ENCODE measurements at places on chromosomes 7 and 10.

- DNase-seq = no peak
These were observed 208.4 kb downstream of the DIP2C start for GRCh38 chr10:480928-481552.

DNA sequence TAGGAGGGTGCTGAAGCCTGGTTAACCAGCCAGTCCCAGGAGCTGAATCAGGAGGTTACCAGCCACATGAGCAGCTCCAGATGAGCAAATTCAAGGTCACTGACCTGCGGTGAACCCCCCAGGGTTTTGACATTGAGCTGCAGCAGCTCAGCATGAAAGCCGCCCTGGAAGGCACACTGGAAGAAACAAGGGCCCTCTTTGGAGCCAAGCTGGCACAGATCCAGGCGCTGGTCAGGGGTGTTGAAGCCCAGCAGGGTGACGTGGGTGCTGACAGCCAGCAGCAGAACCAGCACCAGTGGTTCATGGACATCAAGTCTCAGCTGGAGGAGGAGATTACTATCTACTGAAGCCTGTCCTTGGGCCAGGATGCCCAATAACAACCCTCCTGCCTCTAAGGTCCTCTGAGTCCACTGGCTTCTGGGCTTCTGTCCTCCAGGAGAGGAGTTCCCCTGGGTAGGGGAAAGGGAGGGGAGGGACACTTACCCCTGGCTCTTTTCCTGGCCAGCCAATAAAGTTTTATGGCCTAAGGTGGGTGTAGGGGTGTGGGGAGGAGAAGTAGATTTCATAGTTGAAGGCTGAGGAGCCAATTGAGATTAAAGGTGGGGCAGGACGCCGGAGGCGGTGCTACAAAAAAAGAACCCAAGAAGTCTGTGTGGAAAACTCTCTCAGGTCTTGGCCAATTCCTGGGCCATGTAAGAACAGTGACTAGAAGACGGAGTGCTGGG lies 29.4 kb upstream of the ATOH7 start:
- no peak for DNase-seq

GRCh38 chr7:35556515-35557471 lies 138.1 kb downstream of the HERPUD2 start:
- DNase-seq = no peak

DNA sequence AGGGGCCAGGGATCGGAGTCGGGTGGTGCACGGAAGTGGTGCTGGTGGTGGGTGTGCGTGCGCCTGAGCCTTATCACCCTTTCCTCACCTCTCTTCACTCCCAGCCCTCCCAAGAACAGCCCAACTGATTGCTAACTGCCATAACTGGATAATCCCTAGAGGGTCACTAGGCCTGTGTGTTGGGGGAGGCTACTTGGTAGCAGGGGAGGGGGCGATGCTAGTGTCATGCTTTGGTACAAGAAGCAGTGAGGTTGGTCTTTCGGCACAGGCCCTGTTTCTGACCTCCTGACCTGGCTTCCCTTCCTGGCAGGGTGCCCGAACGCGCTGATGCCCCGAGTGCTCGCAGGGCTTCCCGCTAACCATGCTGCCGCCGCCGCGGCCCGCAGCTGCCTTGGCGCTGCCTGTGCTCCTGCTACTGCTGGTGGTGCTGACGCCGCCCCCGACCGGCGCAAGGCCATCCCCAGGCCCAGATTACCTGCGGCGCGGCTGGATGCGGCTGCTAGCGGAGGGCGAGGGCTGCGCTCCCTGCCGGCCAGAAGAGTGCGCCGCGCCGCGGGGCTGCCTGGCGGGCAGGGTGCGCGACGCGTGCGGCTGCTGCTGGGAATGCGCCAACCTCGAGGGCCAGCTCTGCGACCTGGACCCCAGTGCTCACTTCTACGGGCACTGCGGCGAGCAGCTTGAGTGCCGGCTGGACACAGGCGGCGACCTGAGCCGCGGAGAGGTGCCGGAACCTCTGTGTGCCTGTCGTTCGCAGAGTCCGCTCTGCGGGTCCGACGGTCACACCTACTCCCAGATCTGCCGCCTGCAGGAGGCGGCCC lies 652 bp downstream of the KAZALD1 start:
- DNase-seq = peak; percentile 92

DNA sequence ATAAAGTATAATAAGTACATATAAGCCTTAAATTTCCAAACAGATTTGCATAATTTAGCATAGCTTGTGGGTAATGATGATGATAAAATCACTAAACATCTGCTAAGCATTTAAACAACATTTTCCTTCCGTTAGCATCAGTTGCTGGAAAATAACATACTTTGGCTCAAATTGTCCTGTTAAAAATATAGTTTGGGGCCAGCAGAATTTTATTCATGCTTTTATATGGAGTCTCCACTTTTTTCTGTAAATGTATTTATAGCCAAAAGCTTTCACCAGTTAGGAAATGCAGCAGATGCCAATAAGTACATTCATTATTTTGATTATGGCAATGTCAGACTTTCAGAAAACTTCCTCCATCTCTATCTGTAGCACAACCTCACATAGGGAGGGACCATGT lies 107.2 kb downstream of the CNTNAP2 start:
- DNase-seq = no peak

GRCh38 chr10:50254479-50254878 lies 3.2 kb upstream of the ASAH2 start:
- DNase-seq = no peak

DNA sequence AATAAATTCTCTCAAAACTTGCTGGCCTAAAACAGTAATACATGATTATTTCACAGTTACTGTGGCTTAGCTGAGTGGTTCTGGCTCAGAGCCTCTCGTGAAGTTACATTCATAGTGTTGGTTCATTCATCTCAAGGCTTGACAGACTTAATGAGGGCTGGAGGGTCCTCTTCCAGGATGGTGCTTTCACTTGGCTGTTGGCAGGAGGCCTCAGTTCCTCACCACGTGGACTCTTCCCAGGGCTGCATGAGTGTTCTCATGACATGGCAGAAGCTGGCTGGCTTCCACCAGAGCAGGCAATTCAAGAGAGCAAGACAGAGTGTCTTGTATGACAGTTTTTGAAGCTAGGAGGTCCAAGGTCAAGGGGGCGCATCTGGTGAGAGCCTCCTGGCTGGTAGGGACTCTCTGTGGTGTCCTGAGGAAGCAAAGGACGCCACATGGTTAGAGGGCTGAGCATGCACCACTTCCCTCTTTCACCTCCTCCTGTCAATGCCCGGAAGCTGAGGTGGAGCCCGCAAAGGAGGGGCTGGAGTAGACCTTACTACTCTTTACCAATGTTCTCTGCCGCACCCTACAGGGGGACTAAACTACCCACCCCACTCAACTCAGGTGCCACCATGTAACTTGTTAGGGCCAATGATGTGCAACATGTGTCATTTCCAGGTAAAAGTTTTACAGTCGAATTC lies 58.2 kb upstream of the YAE1 start:
- DNase-seq = no peak

DNA sequence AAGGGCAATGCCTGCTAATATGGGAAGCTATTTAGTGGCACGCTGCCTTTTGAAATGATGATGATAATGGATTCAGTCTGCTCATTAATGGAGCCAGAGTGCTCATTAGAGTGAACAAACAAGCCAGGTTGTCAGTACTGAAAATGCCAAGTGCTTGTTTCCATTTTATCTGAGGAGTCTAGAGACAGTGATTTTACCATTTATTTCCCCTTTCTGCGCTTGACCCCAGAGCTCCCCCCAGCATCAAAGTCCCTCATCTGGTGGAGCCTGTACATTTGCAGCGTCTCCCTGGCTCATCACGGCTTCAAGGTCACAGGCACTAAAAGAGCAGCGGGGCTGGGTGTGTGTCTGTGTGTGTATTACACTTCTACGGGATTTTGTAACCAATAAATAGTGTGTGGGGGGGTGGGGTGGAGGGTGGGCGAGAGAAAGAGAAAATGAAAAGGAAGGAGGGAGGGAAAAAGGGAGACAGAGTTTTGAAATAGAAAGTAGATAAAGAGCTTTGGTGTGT lies 553.8 kb downstream of the TFEC start:
- peak; percentile 40 for DNase-seq

DNA sequence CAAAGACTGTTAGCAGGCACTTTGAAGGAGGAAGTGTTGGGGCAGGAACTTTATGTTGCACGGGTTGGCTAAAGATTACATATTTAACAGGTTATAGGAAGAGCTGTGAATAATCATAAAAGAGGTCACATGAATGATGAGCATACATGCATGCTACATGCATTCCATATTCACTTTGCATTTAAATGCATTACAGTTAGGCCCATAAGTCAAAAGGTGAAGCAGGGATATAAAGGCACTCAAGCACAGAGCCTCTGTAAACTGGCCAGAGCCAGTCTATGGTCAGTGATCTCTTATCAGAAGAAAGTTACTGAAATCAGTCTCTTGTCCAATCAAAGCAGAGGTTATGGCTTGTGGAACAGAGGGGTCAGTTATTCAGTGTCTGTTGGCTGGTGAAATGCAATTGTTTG lies 7.3 kb upstream of the ANKRD7 start:
- DNase-seq = no peak

DNA sequence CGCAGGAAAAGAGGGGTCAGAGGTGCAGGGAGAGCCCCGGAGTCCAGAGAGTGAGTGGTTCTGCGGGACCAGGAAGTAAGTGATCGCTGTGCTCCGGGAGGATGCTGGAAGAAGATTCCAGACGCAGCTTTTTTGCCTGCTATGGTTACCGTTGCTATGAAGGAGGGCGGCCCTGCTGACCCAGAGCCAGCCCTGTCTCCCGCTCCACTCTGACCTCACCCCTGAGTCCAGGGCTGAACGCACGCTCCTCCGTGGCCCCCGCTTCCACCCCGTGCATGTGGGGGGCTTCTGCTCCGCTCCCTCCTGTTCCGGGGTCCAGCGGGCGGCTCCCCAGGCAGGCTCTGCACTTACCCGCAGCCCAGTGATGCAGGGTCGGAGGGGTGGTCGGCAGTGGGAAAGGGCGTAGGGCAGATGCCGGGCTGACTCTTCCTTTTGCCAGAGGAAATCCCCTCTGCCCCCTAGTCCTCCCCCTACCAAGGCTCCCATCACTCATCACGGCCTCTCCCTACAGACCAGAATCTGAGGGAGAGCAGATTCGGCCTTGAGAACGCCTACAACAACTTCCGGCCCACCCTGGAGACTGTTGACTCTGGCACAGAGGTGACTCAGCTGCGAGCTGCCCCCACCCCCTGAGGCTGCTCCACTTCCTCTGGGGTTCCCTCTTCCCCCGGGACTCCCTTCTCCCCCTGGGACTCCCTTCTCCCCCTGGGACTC lies 2.7 kb upstream of the MUC17 start:
- peak; percentile 95 for DNase-seq

GRCh38 chr7:132495936-132496335 lies 80.3 kb downstream of the PLXNA4 start:
- DNase-seq = no peak

DNA sequence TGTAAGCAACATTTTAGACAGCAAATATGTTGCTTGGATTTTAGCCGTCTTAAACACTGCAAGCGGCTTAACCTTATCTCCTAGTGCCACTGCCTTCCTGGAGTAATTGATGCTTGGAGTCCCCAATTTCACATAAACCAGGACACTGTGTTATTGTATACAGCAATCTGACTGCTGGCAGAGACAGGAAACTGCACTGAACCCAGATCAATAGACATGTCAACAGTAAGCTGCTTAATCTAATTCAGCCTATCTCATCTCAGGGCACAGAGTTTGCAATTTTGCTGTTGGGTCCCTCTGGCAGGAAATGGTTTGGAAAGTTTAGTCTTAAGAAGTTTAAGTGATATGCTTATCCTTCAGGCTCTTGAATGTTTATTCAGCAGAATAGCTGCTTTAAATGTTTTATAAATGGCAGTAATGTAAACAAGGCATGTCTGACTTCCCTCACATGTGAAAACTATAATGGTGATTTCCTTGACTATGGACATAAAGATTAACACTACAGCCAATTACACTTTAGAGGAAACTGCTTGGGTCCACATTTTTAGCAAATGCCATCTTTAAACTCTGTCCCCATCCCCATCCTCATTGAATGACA lies 598.6 kb downstream of the PARD3 start:
- no peak for DNase-seq

- no peak for DNase-seq
These were observed 115.7 kb downstream of the MTPAP start for GRCh38 chr10:30233186-30233959.

DNA sequence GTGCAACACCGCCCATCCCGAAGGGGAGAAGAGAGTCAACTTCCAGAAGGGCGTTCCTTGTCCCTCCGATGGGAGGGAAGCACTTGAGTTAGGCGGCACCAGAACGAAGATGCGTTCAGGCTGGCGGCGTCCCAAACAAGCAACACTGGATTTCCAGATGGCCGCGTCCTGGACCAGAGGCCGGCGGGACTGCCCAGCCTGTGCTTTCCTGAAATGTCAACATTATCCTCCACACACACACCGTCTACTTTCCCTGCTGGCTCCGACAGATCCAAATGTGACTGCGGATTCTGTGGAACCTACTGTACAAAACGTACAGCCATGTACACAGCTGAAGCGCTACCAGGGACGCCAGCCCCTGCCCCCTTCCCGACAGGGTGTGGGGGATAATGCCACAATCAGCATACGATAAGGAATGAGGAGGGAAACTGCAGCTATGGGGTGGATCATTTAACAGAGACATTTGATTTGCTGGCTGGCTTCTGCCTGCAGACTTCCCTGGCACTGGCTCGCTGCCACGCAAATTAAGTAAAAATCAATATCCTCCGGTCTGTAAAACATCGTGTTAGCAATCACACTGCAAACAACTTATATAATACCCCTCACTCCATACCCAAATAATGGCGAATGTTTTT lies 82.1 kb downstream of the ZRANB1 start:
- DNase-seq = no peak

DNA sequence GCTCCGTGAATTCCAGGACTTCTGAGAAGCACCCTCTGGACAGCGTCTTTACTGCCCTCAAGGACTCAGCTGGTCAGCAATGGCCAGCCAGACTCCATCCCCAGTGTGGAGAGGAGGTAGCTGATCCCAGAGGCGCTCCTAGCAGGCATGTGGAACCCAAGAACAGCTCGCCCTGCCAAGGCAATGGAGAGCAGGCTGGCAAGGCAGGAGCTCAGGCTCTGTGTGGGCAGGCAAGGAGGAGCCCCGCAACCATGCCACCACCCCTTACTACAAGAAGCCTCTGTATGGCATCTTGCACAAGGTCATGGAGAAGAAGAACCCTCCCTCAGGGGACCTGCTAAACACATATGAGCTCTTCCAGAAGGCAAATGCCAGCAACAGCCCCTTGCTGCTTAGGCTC lies 34.4 kb upstream of the SGMS1 start:
- no peak for DNase-seq

- DNase-seq = no peak
These were observed 40.1 kb downstream of the LYZL2 start for GRCh38 chr10:30589441-30589840.

GRCh38 chr7:65371468-65371867 lies 2.2 kb upstream of the ZNF92 start:
- no peak for DNase-seq

- no peak for DNase-seq
These were observed 99.9 kb upstream of the IKZF1 start for GRCh38 chr7:50204581-50204980.

- no peak for DNase-seq
These were observed 87.1 kb upstream of the AHR start for GRCh38 chr7:17211307-17211836.

Measured in mesendoderm (in vitro differentiated cells).